ENCODE measurements at places on chromosomes 4 and X.

DNA sequence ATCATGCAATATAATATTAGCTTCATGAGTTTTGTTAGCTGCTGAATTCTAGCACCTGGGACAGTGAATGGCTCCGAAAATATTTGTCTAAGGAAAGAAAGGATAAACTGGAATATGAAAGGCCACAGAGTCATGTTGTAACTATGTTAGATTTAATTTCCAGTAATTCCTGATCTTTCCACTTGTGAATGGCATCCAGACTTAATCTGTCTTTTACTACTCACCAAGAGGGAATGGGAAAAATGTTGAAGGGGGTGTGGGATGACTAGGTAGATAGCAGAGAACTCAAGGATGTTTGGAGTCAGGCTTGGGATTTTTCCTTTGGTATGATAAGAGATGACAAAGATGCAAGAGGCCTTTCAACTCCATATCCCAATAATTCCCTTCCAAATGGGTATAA is 9.4 kb downstream of the ADH6 start:
- no peak for DNase-seq

DNA sequence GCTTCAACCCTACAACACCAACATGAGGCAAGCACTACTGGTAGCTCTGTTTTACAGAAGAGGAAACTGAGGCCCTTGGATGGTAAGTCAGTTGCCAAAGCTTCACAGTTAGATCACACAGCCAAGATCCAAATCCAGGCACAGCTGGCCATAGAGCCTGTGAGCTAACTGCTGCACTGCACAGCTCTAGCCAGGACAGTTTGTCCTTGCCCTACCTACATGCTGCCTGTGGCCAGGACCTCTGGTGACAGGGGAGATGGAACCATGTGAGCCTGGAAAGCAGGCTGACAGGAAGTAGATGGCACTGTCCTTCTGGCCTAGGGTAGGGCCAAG is 257.8 kb downstream of the FBXW7 start:
- no peak for DNase-seq

DNA sequence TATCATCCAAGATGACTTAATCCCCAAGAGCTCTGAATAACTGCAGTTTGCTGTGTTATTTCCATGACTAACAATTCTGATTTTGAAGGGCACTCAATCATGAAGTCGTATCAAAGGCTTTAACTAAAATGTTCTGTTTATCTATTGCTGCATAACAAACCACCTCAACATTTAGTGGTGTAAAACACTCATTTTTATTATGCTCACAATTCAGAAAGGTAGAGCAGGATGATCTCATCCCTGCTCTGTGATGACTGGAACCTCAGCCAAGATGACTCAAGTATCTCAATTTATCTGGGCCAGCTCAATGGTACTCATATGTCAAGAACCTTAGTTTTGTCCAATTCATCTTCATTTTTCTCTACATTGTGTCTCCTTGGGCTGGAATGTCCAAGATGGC is 451.1 kb downstream of the PPARGC1A start:
- no peak for DNase-seq

GRCh38 chr4:73815145-73815544 is 21.3 kb upstream of the CXCL6 start:
- DNase-seq: no peak

DNA sequence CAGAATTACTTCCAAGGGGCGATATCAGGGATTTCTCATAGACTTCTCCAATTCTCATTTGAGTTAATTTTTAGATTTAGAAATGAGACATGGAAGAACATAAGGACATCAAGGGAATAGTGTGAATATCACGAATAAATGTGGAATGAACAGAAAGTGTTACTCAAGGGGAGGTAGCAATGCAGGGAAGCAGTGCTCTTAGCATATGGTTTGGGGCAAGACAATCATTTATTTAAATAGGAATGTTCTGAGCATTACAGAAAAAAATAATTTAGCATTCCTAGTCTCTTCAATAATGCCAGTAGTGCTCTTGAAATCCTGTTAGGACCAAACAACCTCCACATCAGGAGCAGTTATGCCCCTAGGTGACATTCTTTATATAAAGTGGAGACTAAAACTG is 55.6 kb downstream of the TXK start:
- DNase-seq: no peak

GRCh38 chr4:40969501-40969900 is 219.7 kb downstream of the NSUN7 start:
- peak; percentile 7 for DNase-seq

DNA sequence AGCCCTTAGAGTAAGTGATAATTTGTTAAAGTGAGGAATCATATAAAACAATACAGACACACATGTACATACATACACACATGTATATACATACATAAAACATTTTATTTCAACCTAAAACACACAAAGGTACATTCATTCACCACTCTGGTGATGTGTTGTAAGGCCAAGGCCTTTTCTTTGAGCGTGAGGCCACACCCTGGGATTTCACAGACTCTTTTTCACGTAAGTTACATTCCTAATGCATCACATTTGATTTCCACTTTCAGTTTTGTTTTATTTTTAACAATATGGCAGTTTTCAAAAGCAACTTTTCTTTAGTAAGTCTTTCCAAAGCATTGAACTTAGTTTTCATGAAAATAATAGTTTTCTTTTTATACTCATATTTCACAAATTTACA is 170.7 kb downstream of the COL4A6 start:
- no peak for DNase-seq

- peak; percentile 8 for DNase-seq
Observed at GRCh38 chrX:8815460-8816065, 14.4 kb upstream of the FAM9A start.

GRCh38 chr4:92050875-92051274 is 252.9 kb upstream of the GRID2 start:
- DNase-seq: no peak

DNA sequence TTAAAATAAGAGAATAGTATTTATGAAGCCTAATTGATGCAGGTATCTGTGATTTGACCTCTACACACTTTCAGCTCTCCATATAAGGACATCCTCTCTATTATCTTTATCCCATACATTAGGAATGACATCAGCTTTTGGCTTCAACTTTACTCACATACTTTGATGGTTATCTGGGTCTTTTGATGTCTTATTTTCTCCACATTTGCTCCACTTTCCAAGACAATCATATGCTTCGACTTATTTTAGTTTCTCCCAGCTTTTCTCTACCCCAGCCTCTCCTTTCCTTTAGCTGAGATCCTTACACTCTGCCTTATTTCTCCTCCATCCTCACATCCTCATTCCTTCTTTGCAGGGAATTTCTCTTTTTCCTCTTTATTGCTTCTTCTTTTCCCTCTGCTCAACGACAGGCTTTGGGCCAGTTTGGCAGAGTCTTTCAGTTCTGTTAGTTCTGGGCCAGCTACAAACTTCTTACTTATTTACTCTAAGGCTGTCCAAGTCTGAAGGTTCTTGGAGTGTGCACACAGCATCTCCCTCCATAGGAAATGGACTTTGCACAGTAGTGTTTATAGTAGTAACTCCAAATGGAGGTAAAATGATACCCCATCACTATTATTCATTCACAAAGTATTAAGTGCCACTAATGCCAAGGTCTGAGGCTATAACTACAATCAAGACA is 50.5 kb downstream of the SLC4A4 start:
- DNase-seq: no peak

DNA sequence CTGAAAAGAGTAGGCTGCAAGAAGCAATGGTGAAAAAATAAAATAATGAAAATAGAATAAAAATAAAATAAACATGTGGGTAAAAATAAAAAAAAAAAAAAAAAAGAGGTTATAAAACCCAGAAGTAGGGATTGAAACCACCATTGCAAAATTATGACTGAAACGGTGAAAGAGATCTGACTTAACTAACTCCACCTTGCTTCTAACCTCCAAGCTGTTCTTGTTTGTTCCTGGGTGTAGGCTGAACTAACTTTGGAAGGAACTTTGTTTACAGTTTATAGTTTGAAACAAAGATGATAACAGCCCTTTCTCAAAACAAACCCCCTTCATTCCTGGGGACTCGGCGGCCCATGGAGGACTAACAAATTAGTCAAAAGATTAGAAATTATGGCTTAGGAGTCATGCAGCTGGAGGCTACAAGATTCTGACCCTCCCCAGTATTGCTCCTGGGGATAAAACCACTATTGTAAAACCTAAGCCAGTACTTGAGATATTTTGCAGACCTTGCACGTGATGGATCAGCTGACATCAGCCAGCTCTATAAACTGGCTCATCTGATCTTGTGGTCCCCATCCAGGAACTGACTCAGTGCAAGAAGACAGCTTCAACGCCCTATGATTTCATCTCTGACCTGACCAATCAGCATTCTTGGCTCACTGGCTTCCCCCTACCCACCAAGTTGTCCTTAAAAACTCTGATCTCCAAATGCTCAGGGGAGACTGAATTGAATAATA is 30.4 kb downstream of the DDX60L start:
- no peak for DNase-seq

DNA sequence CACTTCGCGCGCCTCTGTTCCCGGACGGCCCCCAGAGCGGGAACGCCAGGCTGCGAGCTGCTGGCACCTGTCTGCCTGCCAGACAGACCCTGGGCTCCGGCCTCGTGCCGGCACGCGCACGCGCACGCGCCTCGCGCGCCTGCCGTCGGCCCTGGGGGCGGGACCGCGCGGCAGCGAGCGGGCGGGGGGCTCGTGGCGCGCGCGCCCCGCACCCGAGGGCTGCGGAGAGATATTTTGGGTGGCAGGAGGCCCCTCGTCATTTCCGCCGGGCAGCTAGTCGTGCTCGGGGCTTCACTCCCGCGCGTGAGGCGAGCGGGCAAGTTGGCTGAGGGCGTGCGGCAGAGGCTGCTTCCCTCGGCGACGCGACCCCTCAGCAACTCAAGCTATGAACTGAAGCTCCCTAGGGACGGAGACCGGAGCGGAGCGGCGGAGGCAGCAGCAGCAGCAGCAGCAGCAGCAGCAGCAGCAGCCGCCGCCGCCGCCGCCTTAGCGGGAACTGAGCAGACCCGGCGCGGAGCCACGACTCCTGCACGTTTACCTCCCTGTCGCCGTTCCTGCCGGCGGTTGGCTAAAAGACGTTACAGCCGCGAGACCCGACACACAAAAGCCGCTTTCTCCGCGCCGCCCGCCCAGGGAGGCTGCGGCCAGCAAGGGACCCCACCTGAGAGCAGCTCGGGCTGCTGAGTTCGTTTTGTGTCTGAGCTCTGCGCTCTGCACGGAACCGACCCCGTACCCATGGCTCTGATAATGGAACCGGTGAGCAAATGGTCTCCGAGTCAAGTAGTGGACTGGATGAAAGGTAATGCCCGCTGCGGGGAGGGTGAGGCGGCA is at the start of gene CNKSR2:
TSS of gene CNKSR2 (plus strand) at position 256 of the 831 bp plus-strand sequence. CDS start at position 736, 480 bp downstream.
- peak; percentile 76 for DNase-seq

All from COR-L47 (cell line).